Activated CD4-positive, CD25-positive, alpha-beta regulatory T cell (primary cell): ENCODE measurements at places on chromosomes 11 and 22.

GRCh38 chr11:26896719-26897118 is 97.2 kb upstream of the FIBIN start:
- DNase-seq, result no peak

GRCh38 chr11:400241-400689 is 6.3 kb downstream of the PKP3 start:
- no peak for DNase-seq

DNA sequence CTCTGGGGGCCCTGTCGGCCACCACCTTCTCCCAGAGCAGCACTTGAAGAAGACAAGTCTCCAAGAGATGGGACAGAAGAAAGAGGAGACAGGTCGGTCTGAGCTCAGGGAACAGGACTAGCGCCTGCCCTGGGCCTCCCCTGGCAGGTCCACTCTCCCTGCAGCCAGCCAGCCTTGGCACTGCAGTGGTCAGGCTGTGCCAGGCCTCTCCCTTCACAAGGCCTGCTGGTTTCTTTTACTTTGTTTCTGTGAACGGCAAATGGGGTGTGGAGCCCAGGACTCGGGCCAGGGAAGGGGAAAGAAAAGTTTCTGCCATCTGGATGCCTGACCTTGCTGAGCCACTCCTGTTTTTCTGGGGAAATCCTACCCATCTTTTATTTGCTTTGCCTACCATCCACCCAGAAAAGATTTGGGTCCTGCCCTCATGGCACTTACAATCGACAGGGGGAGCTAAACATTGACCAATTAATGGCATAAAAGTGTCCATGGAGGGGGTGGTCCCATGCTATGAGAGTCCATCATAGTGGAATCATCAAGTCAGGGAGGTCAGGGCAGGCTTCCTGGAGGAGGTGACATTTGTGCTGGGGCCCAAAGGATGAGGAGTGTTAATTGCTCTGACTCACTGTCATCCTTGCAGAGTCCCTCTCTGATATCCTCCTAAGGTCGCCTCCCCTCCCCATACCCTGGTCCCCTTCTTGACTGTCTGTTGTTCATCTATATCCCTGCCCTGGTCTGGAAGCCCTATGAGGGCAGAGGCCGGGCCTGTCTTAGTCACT is 65.2 kb downstream of the NFAM1 start:
- DNase-seq, result no peak

DNA sequence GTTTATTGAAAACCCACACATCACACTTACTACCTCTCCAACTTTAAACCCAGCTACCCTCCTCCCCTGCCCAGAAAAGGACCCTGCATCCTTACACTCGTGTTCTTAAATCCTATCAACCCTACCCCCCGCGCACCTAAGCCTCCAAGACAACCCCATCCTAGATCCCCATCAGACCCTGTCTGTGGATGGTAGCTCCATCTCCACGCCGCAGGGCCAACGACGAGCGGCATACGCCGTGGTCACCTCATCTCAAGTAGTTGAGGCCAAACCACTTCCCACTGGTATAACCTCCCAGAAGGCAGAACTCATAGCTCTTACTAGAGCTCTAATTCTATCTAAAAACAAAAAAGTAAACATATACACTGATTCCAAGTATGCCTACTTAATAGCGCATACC is 9.4 kb upstream of the OR56A3 start:
- no peak for DNase-seq

- no peak for DNase-seq
Observed at GRCh38 chr11:33825854-33826560, 51.7 kb upstream of the FBXO3 start.

DNA sequence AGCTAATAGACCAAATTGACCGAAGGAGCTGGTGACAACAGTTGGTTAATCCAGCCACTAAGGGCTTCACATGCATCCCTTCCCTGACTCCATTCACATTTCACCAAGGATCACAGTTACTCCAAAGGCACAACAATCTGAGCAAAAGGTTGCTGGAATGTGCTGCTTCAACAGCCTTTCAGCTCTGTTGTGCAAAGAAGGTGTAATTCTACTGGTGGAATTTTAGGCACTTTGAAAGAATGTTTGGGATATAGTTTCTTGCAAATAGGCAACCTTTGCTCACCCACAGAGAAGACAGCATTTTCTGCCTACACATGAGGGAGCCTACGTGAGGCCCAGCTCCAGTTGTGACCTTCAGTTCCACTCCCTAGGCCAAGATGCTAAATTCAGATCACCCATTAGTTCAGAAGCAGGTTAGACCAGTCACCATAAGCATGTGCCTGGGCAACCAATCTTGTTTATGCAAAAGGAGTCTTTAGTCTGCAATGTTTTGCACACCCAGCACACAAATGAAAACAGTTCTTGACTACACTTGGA is 21.6 kb upstream of the FCHSD2 start:
- DNase-seq, result no peak

GRCh38 chr22:46026899-46027210 is 49.9 kb upstream of the WNT7B start:
- no peak for DNase-seq
